ENCODE measurements at places on chromosomes 12 and 14.

DNA sequence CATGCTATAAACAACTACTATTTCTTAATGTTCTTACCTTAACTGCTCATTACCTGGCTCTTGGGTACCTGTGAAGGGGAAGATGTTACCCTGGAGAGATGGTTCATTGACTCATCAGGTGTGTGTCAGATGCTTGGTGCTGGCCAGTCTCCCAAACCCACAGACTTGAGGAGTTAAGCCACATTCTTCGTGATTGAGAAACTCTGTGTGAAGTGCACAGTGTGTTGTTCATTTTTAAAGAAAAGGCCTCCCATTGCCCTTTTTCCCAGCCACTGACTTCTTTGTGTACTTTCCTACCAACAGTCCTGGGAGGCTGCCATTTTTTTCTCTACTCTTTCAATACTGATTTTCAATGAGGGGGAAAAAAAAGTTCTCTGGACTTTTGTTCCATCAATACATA is 3.2 kb downstream of the MGST1 start:
- DNase-seq: no peak

DNA sequence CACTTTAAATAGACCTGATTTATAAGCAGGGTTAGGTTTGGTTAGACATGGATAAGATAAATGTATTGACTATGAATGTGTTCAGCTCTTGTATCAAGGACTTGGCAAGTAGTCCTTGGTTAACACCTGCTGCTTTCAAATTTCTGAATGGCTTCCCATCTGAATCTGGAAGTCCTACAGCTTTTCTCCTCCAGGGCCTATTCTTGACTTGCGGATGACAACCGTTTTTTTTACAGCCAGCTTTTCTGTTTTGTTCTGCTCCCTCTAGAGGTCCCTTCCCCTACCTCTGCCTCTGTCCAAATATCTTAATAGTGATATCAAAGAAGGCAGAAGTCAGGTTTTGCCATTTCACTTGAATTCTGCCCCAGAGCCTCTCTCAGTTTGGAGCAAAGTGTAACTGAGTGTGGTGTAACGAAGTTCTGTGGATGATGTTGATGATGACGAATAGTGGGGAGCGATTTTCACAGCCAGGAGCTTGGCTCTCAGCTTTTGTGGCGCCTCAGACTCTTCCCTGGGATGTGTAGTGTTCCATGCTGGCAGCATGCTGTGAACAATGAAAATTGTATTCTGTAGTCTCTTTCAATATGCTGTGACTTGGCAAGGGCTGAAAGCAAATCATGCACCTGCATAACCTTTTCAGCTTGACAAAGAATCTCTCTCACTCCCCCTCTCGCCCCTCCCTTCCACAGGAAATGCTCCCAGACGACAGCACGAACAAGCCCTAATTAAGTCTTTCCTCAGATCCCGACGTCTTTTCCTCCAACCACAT is 5.0 kb upstream of the SLC4A8 start:
- DNase-seq: peak; percentile 20

- DNase-seq: no peak
Measured at GRCh38 chr12:75269209-75269608, 59.6 kb upstream of the KCNC2 start.

GRCh38 chr12:118637767-118638370 is 261.5 kb downstream of the SUDS3 start:
- DNase-seq: no peak

- DNase-seq: no peak
Measured at GRCh38 chr12:16020031-16020430, 108.9 kb downstream of the DERA start.

DNA sequence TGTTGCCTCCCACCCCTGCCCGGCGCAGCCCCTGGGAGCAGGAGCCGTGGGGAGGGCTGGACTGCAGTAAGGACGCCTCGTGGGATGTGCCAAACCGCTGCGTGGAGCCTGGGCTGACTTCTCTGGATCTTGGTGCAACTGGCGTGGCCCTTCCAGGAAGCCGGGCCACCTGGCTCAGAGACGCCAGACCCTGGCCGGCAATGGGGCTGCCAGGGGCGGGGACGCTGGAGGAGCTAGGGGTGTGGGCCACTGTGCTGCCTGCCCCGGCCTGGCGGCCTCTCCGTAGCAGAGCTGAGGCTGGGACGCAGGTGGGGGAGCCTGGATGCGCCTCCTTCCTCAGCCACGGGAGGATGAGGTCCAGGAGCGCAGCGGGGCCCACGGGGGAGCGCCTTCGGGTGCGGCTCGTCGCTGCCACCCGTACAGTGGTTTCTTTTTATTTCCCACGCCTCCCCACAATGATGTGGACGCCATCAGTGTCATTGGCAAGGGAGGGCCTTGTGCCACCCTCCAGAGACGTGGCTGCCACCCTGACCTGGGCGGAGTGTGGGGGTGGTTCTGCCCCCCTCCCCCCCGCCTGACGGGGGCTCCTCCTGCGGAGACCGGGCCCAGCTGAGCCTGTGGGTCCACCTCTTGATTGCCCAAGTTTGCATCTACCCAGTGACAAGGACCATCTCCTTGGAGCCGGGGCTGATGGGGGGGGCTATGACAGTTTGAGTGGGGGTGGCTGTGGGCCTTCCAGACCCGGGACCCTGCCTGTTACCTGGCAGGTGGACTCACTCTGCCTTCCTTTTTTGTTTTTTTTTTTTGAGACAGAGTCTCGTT is 11.3 kb downstream of the DDX51 start:
- no peak for DNase-seq

DNA sequence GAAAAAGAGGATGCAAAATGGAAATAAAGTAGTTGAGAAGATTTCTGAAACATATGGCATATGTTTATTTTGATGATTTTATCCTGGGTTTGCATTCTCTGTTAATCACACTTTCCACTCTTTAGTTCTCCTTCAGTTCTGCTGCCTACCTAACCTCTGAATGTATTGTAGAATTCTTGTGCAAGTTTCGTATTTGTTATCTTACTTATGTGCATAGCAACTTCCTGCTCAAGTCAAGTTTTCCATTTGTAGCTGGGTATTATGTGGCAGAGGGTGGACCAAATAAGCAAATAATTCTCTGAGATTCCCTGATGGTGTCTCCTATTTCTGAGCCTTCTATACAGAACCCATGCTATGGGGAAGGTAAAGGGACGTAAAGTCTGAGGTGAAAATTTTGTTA is 381.6 kb downstream of the FOXG1 start:
- no peak for DNase-seq

DNA sequence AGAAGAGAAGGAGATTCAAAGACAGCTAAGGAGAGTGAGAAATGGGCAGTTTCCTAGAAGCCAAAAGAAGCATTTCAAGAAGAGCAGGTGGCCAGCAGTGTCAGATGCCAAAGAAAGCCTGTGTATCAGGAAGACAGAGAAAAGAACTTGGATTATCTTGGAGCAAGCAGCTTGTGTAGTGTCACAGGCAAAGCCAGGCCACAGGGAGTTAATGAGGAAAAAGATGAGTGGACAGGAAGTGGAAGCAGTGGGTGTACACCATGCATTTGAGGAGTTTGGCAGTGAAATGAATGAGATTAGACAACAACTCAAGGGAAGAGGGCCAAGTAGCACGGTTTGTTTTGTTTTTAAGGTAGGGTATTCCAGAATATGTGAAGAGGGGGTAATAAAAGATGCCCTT is 5.6 kb upstream of the MYH7 start:
- no peak for DNase-seq

DNA sequence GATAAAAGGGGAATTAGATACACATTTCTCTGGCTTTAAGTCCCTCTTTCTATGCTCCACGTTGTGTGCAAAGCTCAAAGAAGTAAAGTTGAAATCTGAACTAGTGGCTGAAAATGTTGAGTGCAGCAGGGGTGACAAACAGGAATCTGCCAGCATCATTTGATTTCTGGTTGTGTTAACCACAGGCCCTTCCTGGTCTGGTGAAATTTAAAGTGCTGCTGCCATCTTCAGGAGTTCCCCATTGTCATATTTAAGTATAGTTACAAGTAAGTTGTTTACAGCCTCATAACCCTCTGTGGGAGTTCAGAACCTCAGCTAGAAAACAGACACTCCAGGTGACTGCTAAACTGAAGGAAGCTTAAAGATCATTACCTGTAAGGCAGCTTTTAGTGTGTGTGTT is 90.9 kb upstream of the CCDC196 start:
- DNase-seq: no peak

DNA sequence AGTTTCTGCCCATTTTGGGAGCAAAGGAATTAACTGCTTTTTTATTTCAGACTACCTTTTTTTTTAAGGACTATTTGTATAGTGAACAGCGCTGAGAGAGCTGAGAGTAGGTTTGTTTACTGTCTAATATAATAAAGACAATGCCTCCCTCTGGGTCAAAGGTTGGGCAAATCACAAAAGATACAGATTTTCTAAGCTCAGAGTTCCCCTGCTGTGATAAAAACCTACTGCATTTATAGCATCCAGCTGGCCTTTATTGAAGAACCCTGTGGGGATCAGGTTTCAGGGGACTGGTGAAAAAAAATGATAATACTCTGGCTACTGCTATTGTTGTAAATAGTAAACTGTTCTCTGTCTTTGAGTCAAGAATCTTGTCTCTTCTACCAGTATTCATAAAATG is 28.7 kb downstream of the CCDC59 start:
- DNase-seq: peak; percentile 81

DNA sequence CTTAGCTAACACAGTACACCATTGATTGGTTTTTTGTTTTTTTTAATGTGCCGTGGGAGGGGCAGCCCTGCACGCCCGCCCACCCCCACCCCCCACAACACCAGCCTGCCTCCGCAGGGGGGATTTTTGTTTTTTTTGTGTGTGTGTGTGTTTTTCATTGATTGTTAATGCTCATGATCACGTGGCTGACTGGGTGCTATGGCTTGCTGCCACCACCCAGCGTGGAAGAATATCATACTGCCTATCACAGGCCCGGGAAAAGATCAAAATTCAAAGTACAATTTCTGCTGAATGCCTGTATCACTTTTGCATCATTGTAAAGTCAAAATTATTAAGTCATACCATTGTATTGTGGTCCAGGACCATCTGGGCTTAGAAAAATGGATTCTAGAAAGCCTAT is 8.3 kb downstream of the RESF1 start:
- DNase-seq: no peak
